Cardiac septum (tissue), 1 donor: ENCODE measurements at places on chromosomes 2 and 18. TPM values are rescaled to one million over a fixed set of nuclear protein-coding genes. Genes with fewer than 3 reads are reported as not detected.

VIT gene
- 2.6 TPM for total RNA-seq

HOXD1 gene
- total RNA-seq, result 0.59 TPM

PIAS2 gene
- total RNA-seq, result 36.8 TPM

STAT4 gene
- 37.8 TPM for total RNA-seq

ZC3H15 gene
- total RNA-seq, result 36.8 TPM

GCG gene
- not detected for total RNA-seq

DYNAP gene
- total RNA-seq, result not detected

MOB4 gene
- 27.3 TPM for total RNA-seq

CLEC4F gene
- 0.13 TPM for total RNA-seq

ZNF514 gene
- total RNA-seq, result 14.7 TPM

FER1L5 gene
- 0.08 TPM for total RNA-seq

GPN1 gene
- total RNA-seq, result 17.8 TPM

PLEKHH2 gene
- 5.2 TPM for total RNA-seq

COL3A1 gene
- total RNA-seq, result 180 TPM

RND3 gene
- 46.9 TPM for total RNA-seq

LAMA3 gene
- 3.0 TPM for total RNA-seq

CHCHD5 gene
- 24.9 TPM for total RNA-seq

PLA2R1 gene
- 3.0 TPM for total RNA-seq

TMEM198 gene
- 1.8 TPM for total RNA-seq

DSG1 gene
- total RNA-seq, result 0.89 TPM

PHOSPHO2 gene
- 2.2 TPM for total RNA-seq

GLB1L gene
- total RNA-seq, result 2.0 TPM

C2orf81 gene
- total RNA-seq, result 1.1 TPM

CD8B2 gene
- not detected for total RNA-seq

TIA1 gene
- total RNA-seq, result 49.4 TPM

TEKT4 gene
- total RNA-seq, result 0.32 TPM

SP5 gene
- 0.92 TPM for total RNA-seq
